ENCODE measurements at places on chromosomes 1 and 21.

DNA sequence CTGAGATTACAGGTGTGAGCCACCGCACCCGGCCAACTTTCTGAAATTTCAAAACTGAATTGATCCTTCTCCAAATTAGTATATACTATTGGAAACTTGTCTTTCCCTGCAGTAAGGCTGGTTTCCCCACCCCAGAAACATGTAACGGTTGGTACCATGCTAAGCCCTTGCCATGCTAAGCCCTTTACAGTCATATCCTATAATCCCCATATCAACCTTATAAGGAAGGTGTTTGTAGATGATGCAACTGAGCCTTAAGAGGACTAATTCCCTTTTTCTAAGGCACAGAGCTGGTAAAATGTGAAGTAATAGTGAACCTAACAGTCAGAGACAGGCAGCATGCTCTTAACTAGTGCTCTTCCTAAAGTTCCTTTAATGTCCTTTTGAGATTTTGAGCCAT lies 413.7 kb downstream of the DISC1 start:
- no peak for DNase-seq

DNA sequence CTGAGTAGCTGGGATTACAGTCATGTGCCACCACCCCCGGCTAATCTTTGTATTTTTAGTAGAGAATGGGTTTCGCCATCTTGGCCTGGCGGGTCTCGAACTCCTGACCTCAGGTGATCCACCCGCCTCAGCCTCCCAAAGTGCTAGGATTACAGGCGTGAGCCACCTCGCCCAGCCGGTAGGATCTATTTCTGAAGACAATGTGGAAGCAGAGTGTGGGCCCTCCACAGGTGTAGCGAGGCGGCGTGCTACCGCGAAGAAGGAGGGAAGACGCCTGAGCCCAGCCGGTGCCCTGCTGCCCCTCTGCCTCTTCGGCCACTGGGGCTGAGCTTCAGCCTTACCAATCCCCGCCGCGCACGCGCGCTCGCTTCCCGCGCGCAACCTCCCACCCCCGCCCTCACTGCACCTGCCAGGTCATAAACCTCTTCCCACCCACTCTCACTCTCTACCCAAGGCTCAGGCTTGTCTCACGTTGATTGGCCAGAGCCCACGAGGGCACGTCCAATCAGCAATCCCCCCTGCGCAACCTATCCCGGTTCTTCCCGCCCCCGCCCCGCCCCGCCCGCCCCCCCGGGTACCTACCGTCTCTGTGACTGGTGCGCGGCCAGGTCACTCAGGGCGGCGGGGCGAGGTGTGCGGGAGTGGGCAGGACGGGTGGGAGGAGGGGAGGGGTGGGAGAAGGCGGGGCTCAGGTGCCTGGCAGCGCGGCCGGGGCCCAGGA lies 409 bp upstream of the HOOK1 start:
- no peak for DNase-seq

DNA sequence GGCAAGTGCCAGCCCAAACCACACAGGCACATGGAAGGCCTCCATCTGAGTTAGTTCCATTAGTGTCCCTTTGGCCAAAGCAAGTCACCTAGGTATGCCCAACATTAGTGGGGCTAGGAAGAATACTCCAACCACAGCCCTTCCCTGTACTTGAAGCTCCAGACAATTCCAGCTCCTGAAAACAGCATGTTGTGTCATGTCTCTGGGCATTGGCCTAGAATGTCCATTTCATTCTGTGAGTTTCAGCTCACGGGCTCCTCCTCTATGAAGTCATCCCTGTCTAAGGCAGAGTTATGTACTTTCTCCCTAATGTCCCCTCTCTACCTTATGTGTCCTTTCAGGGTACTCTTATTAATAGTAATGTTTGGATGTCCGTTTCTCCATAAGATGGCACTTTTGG lies 96.5 kb upstream of the SPATA6 start:
- no peak for DNase-seq

- peak; percentile 14 for DNase-seq
These were observed 1.0 kb downstream of the TMEM200B start for GRCh38 chr1:29122682-29123052.

DNA sequence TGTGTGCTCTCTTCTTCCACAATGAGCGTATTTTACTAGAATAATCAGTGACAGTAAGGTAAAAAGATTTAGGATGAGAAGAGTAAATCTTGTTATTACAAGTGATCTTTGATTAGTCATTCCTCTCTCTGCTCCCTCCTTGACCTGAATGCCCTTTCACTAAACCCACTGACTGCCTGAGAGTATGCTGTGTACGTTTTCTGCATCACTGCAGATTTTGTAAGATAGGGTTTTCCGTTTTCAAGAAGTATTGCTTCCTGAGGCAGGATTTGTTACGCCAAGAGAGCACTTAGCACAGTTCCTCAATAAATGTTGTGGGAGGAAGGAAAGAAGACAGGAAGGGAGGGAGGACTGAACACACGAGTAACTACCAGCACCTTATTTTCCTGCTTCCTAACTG lies 7.7 kb upstream of the LAMB3 start:
- DNase-seq: peak; percentile 98

DNA sequence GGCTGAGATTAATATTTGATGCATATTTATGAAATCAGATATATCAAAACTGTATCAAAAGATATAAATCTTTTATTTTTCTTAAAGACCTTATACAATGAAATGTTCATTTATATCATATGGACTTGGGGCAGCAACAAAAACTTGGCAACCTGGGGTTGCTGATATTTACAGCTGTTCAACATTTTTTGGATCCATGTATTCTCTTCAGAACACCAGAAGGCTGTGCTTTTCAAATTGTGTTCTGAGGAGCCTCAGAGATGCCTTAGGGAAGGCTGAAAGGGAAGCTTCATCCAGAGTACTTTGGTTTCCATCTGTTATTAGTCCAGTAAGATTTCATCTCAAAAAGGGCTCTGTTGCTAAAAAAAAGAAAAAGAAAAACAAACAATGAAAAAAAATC lies 94.8 kb downstream of the DISC1 start:
- no peak for DNase-seq

DNA sequence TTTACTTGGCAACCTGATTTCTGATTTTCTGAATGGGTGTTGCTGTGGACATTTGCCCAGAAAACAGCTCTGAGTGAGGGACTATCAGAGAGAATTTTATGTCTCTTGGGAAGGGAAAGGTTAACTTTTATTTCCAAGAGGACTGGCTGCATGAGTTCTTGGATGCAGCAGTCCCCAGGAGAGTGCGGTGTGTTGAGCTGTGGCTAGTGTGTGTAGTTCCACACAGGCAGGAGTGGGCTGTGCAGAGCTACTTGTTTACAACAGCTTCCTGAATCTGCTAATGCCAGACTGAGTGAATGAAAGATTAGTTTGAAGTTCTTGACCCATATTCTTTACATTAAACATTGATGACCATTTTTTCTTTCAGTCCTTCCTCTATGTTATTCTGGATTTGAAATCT lies 41.0 kb upstream of the APOBEC4 start:
- DNase-seq: no peak

GRCh38 chr21:38878379-38879179 lies 72.8 kb downstream of the ETS2 start:
- peak; percentile 59 for DNase-seq

- no peak for DNase-seq
These were observed 36.3 kb downstream of the CLCA1 start for GRCh38 chr1:86504895-86505563.

DNA sequence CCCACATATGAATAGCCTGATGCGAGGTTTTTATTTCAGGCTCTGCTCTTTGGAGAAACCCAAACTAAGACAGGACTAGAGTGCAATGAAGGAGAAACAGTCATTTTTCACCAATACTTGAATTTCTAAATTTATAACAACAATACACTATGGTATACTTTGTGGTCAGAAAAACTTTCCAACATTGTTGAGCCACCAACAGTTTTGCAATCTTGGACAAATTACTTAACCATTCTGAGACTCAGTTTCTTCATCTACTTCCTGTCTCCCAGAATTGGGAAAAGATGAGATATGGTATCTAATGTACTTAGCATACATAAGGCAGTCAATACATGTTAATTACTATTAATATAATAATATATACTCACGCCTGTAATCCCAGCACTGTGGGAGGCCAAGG lies 519.8 kb upstream of the PLXNA2 start:
- peak; percentile 17 for DNase-seq

GRCh38 chr1:76290271-76290670 lies 215.7 kb downstream of the ST6GALNAC3 start:
- no peak for DNase-seq

- DNase-seq: no peak
These were observed 15.2 kb downstream of the LRRC38 start for GRCh38 chr1:13498553-13498952.

- no peak for DNase-seq
These were observed 119.8 kb downstream of the SDCCAG8 start for GRCh38 chr1:243375596-243375995.

GRCh38 chr1:77031106-77031662 lies 163.9 kb downstream of the ST6GALNAC5 start:
- no peak for DNase-seq

- no peak for DNase-seq
These were observed 108.6 kb downstream of the GPR52 start for GRCh38 chr1:174556392-174556791.

GRCh38 chr1:8512504-8512903 lies 194.6 kb downstream of the SLC45A1 start:
- no peak for DNase-seq

DNA sequence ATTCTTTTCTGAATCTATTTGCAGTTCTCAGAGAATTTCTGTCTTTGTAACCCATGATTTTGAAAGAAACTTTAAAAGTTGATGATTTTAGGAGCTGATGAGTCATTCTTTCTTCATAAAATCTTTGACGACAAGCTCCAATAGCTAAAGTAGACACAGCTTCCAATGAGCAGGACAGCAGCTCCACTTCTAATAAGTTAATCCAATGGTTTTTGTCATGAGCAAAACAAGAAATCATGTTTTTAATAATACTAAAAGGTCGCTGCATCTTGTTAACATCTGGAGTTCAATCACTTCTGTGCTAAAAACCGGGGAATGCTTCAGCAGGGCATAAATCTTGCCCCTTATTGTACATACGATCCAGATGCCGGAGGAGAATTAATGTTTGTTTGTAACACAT lies 48.9 kb upstream of the GORAB start:
- no peak for DNase-seq

DNA sequence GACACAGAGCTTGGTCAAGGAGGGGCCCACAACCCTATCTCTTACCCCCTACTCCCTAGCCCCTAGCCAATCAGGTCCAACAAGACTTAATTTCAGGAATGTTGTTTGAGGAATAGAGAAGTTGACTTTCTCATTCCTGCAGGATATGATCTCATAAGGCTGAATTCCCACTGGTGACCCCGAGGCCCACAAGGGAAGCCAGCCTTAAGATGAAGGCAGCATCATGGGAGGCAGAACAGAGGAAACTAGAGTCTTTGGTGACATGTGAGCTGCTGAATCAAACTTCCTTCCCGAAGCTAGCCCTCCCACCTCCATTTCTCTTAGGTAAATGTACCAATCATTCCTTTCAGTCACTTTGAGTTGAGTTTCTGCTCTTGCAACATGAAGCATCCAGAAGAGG lies 9.1 kb upstream of the PDIK1L start:
- no peak for DNase-seq

- DNase-seq: no peak
These were observed 1.1 kb upstream of the CDC73 start for GRCh38 chr1:193120604-193121166.

DNA sequence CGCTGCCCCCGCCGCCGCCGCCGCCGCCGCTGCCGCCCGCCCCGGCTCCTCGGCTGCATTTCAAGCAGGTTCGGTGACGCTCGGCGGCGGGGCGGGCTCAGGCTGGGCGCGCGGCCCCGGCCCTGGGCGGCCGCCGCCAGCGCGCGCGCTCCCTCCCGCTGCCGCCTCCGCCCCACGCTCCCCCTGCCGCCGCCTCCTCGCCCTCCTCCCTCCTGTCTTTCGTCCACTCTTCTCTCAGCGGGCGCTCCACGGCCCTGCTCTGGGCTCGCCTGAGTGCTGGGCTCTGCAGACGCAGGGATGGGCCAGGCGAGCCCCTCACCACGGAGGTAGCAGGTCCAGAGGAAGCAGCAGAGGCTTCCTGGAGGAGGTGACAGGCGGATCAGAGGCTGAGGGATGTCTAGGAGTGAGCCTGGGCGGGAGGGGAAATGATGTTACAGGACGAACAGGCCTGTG lies at the start of gene LRP8:
Gene LRP8 (minus strand): TSS at position 62 of the 453 bp plus-strand sequence. CDS start 158 bp downstream, outside the sequence.
- DNase-seq: peak; percentile 65

GRCh38 chr1:31780632-31781031 lies 16.5 kb upstream of the ADGRB2 start:
- DNase-seq: no peak

DNA sequence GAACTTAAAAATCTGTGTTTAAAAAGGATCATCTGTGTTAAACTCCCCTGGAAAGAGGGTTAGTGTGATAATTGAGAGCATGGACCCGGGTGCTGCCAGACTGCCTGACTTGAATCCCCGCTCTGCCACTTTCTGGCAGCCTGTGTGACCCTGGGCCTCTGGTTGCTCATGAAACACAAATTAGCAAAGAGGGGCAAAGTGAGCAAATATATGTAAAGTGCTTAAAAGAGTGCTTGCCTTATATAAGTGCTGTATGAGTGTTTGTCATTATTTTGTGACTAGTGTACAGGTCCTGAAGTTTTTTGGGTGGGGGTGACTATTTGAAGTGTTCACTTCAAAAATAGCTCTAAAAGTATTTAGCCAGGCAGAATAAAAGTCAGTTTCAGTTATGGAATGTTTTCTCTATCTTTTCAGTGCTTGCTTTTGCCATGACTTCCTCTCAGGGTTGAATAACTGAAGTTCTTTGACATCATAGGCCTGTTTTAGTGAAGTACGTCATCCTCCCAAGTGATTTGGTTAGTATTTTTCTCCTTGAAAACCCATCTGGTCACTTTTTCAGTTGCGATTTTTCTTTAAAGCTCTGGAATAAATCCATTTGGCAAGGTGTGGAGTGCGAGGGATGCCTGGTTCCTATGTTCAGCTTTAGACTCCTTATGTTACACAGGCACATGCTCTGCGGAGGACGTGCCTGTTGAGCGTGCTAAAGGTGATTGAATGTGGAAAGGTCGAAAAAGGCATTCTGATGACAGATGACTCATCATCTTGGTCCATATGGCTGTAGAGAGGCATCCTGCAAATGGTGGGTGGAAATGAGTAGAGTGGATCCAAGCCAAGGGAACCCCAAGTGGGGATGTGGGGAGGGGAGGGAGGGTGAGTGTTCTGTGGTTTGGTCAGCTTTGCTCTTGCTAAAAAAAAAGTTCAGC lies 47.8 kb downstream of the AK4 start:
- DNase-seq: no peak

DNA sequence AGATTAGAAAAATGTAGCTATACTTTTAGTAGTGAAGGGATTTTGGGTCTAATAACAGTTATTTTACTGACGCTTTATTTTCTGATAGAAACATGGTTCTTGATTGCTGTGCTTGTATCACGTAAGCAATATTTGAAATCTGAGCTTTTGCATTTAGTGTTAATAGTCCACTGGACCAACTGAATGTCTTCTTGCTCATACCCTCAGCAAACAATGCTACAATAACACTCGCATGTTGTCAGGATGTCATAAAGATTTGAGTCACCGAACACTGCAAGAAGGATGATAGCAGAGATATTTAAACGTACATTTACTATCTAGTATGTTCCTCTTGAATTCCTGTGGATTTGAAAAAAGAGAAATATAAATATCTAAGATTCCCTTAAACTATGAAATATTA lies 7.5 kb downstream of the DYRK1A start:
- DNase-seq: no peak

GRCh38 chr1:201966171-201966570 lies 10.9 kb downstream of the TIMM17A start:
- no peak for DNase-seq

- DNase-seq: no peak
These were observed 3.9 kb upstream of the MMP23B start for GRCh38 chr1:1627829-1628753.

- no peak for DNase-seq
These were observed 22.4 kb upstream of the SMPDL3B start for GRCh38 chr1:27912429-27912828.
